ENCODE measurements at places on chromosomes 5 and 9.

DNA sequence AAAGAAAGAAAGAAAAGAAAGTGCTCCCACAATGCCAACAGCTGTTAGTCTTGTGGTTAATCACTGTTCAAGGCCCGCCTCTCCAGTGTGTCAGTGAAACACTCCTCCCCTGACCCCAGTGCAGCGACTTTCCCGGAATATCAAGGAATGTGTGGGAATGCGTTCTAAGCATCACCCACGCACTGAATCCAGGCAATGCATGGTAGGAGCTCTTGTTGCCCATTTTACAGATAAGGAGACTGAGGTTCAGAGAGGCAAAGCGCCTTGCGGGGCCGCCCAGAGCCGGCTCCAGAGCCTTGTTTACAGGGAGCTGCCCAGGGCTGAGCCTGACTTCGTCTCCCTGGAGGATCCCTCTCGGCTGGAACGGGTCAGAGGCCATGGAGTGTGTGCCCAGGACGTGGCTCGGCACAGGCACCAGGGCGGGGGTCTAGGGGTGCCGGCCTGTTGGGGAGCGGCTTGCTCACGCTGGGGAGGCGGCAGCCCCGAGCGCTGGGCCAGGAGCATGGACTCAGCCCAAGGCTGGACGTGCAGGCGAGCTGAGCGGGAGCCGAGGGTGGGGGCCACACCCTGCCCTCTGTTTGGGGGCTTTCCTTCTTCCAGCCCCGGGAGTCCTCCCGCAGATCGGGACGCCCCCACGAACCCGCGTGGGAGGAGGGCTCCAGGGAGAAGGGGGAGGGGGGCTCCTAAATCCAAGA lies 823 bp downstream of the ST6GALNAC6 start:
- no peak for DNase-seq

DNA sequence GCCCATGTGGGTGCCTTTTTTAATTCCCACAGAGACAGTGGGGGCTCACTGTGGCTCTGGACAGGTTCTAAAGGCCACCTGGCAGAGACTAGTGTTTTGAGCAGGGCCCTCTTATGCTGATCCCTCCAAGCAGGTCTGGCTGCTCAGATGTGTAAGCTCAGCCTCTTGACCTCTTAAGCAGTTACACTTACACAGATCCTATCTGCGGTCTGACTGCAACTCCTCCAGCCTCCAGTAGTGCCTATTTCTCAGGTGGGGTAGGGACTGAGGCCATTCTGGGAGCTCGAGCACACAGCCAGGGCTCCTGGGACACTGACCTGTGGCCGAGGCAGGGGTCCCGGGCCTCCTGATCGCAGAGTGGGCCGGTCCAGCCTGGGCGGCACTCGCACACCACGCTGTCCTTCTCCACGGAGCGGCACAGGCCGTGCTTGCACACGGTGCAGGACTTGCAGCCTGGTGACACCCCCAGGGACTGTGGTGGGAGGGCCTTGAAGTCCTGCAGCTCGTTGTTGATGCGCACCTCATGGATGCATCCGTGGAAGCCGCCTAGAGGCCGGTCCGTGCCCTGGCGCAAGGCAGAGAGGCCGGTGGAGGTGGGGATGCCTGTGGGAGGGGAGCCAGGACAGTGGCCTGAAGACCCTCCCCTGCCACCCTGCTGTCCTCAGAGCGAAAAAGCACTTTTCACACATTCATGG lies 91.9 kb upstream of the PANK3 start:
- no peak for DNase-seq

DNA sequence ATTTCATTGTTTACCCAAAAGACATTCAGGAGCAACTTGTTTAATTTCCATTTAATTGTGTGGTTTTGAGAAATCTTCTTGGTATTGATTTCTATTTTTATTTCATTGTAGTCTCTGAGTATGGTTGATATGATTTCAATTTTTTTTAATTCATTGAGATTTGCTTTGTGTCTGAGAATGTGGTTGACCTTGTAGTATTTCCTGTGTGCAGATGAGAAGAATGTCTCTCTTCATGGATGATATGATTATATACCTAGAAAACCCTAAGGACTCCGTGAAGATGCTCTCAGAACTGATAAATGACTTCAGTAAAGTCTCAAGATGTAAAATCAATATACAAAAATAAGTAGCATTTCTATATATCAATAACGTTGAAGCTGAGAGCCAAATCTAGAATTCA lies 202.4 kb upstream of the CDH9 start:
- DNase-seq, result no peak

- no peak for DNase-seq
These were observed 113.2 kb upstream of the ERCC6L2 start for GRCh38 chr9:95762322-95762721.

- DNase-seq, result no peak
These were observed 294.1 kb downstream of the ARHGAP26 start for GRCh38 chr5:143064218-143064641.

- peak; percentile 38 for DNase-seq
These were observed 559.5 kb upstream of the SGCD start for GRCh38 chr5:155767470-155767869.

DNA sequence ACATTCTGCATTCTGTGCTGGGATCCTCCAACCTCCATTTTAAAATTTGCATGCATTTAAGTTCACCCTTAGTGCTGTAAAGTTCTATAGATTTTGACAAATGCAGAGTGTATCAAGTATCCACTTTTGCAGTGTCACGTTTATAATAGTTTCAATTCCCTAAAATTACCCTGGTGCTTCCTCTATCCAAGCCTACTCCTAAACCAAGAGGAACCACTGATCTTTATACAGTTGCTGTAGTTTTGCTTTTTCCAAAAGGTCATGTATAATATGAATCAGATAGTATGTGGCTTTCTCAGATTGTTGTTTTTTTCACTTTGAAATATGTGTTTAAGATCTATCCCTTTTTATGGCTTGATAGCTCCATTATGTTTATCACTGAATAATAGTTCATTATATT lies 468.4 kb upstream of the CDH6 start:
- no peak for DNase-seq

DNA sequence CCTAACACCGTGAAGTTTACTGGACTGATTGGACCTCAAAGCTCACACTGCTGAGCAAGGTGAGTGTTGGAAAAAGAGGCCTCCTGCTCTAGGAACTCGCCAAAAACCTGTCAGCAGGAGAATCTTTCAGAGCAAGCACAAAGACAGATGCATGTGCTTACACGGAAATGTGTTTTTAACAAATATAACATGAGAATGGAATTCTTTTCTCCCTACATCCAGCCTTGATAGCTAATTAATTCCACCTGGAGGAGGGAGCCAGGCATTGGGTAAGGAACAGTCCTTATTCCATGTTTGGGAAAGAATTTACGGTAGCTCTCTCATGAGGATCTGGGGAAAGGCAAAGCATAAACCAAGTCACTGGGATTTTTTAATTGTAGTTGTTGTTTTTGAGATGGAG lies 98.8 kb downstream of the KLF4 start:
- DNase-seq, result no peak

GRCh38 chr5:131877873-131878272 lies 67.6 kb downstream of the MEIKIN start:
- DNase-seq, result no peak

DNA sequence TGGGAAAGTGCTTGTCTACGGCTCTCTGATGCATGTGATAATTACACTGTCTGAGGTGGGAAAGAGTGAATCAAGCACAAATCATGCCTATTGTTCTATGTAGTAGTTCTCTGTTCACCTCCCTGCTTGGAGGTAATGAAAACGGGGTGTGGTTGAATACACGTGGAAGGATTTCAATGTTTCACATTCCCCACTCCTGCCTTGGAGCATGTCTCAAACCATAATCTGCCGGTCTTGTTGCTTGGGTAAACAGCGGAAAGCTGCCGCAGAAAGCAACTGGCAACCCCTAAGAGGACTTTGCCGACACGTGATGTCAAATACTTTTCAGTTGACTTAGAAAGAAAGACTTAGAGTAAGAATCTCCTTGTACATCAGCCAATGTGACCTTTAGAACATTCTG lies 63.5 kb upstream of the MOCS2 start:
- no peak for DNase-seq

GRCh38 chr5:138316355-138316754 lies 15.2 kb downstream of the CDC25C start:
- no peak for DNase-seq

DNA sequence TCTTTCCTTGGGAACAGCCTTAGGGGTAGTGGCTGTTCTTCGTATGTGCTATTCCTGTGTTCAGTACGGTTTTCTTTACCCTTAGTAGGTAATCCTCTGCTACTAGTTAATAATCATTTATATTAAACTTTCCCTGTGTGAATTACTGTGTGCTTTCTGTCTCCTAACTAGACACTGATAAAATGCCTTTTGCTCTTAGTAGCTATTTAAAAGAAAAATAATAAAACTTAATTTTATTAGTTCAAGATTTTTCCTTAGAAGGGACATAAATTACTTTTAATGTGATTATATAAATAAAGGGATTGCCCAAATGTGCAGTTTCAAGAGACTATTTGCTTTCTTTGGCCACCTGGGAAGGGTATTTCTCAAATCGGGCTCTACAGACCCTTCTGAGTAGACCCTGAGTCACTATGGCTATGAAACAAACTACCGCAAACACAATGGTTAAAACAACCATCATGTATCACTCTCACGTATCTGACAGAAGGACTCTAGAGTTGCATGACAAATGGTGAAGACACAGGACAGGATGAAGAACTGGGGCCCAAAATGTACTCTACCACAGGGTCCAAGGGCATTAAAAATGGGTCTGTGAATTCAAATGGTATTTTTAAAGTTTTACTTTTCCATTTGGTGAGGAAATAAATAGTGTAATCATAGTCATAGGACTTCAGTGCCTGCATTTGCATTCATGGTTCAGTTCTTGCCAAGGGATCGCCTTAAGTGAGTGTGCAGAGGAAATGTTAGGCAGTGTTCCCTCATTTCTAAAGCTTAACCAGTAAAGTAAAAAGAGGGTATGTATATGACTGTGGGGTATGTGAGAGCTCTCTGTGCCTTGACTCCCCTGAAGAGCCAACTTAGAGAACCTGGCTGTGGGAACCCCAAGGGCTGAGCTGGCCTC lies 97.0 kb downstream of the TSSK1B start:
- no peak for DNase-seq

DNA sequence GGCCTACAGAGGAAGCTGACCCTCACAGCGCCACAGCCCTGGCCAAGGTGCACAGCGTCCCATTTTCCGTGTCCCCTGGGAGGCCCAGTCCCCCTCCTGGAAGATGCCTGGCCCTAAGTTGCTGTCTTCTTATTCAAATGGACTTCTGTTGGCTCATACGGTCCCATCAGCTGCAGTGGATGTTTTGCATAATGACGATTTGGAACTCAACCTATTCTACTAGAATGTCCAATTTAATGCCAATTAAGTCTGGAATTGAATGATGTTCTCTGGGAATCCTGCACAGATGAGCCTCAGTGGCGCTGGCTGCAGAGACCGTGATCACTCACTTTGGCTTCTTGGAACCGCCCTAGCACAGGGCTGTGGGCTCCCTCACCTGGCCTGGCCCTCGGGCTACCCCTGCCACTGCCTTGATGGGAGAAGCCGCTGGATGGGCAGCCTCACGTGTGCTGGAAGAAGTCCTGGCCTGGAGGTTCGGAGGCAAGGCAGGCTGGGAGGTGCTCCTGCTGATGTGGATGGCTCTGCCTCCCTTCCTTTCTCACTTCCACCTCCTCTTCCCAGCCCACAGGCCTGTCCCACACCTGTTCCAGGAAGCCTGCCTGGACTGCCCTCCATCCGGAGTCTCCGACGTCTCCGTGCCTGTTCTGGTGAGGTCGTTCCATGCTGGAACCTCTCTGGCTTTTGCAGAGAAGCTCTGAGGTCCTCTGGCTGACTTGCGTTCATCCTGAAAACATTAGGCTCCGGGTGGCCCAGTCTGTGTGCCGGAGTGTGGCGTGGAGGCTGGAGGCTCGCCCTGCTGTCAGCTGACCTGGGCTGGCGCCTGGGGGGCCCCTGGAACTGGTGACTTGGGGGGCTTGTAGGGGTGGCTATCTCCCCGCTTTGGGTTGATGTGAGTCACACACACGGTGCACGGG lies 147.1 kb downstream of the RXRA start:
- DNase-seq, result no peak

GRCh38 chr5:39189292-39189955 lies 29.9 kb downstream of the FYB1 start:
- DNase-seq, result no peak

DNA sequence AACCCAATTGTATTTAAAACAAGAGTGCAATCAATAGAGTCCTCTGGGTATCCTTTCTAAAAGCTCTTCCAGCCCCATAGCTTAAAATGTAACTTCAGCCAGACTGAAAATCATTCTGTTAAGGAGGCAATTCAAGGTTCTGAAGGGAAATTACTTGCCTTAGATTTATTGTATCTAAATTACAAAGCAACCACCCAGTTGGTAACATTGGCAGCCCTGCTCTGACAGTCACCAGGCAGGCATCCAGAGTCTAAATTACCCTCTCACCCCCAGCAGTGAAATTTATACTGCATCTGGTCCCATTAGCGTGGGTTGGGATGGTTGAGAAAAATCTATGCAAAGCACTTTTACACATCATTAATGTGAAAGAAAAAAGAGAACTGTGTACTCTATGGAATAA lies 514.7 kb downstream of the MTRR start:
- no peak for DNase-seq

DNA sequence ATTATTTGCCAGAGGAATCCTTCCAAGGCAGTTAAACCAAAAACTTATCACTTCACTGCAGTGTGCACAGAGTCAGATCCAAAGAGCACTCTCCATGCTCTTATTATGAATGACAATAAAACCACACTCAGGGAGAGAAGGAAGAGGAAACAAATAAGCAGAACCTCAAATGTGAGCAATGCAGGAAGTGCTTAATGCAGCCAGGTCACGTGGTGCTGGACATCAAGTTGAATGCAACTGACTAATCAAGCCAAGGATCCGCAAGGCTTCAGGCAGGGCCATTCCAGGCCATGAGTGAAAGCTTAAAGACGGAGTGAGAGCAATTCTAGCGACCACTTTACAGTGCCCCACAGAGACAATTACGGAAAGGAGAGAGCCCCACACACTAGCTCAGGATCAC lies 230.4 kb upstream of the PUM3 start:
- no peak for DNase-seq

DNA sequence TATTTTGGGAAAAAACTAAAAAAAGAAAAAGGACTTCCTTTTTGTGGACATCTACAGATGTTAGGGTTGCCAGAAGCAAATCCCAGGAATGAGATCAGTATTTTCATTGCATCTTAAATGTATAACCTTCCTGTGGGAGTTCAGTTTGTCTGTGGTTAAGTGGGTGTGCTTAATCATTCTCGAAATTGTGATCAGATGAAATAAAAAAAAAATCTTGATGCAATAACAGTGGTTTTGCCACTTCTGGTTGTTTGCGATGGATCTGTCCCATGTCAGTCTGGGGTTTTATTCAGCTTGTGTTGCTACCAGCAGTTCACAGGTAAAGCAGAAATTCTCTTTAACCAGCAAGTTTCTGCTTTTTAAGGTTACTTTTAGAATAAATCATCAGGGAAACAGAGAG lies 179.0 kb downstream of the MAN2A1 start:
- no peak for DNase-seq

DNA sequence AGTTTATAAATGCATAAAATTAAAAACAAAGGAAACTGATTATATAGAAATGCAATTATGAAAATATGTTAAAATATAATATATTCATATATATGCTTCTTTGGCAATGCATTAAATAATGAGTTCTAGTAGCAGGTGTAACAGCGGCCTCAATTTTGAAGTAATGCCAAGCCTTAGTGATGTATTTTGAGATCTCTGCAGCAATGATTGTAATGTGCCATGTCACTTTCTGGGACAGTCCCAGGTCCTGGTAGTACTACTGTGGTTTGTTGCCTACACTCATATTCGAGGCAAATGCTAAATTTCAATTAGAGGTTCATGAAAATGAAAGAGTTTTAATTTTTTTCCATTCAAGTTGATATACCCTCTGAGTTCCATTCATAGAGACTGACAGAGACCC lies 75.8 kb upstream of the ORM1 start:
- no peak for DNase-seq
